ENCODE measurements at places on chromosomes 12 and 14. TPM values are rescaled to one million over a fixed set of nuclear protein-coding genes. Genes with fewer than 3 reads are reported as not detected.

- no peak overlapping the region for H3K4me3 ChIP-seq
- H3K36me3 ChIP-seq: no peaks in the 10 kb centered on the region
- no peaks in the 10 kb centered on the region for H3K27me3 ChIP-seq
- H3K27ac ChIP-seq: peak overlapping the region; percentile 41
- DNase-seq: peak; percentile 73
- H3K4me1 ChIP-seq: peaks cover 3% of the 10 kb centered on the region
Observed at GRCh38 chr14:70254476-70254961, 65.8 kb upstream of the SLC8A3 start.

DNA sequence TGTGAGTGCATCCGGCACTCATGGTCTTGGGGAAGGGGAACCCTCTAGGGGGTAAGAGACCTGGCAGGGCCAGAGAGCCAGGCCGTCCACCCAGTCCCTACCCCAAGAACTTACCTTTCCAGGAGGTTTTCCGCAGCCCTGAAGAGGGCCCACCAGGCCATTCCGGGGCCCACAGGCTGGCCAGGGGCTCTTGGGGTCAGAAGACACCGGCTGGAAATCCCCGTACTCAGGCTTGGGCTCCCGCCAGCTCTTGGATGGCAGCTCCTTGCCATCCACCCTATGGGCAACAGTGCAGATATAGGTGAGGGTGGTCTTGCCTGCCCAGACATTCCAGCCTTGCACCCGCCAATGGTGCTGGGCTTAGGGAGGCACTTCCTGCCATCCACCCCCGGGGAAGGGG lies 34.6 kb downstream of the NCKAP5L start:
- no peaks in the 10 kb centered on the region for H3K36me3 ChIP-seq
- no peaks in the 10 kb centered on the region for H3K27me3 ChIP-seq
- no peak overlapping the region for H3K27ac ChIP-seq
- no peak for DNase-seq

Gene ERP27
- total RNA-seq: 5.8 TPM

Gene PPM1H
- total RNA-seq: 5.7 TPM

Gene IL31
- not detected for total RNA-seq

Data from liver (tissue), 10 donors.